ENCODE measurements at places on chromosomes 4 and X.

GRCh38 chrX:9786798-9787635 is 788 bp downstream of the SHROOM2 start:
- DNase-seq: no peak

DNA sequence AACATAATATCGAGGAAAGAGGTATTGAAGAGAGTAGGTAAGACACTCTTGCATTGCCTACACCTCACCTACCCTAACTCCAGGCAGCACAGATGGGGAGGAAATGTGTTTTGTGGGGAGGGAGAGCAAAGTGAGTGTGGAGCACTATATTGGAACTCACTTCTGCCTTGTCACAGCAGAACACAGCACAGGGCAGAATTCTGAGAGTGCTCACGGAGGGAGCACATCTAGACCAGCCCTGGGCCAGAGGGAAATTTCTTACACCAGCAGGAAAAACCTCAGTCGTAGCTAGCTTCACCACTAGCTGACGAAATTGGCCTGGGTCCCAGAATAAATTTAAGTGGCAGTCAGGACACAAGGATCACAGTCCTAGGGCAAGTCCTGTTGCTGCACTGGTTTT is 517.3 kb downstream of the TMA16 start:
- DNase-seq: no peak

DNA sequence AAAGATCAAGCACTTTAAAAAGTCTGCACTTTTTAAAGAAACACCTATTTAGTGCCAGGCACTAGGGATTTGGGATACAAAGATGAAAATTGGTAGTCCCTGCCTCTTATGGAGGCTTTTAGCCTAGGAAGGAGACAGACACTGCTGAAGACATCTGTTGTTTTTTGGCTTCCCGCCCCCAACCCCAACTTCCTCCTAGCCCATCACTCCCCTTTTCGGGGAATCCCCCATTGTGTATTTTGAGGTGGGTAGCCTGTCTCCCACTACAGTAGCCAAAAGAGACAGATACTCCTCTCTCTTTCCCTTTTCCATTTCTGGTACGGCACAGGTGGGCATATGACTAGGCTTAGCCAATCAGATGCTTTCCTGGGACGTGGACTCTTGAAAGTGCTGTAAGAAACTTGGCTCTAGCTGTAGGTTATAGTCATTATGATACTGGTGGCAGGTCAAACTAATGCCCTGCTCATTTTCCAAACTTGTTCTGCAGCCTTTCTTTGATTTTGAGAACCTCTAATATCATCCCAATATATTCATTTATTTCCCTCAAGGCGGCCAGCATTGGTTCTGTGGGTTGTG is 194.6 kb upstream of the RBPJ start:
- DNase-seq: no peak

DNA sequence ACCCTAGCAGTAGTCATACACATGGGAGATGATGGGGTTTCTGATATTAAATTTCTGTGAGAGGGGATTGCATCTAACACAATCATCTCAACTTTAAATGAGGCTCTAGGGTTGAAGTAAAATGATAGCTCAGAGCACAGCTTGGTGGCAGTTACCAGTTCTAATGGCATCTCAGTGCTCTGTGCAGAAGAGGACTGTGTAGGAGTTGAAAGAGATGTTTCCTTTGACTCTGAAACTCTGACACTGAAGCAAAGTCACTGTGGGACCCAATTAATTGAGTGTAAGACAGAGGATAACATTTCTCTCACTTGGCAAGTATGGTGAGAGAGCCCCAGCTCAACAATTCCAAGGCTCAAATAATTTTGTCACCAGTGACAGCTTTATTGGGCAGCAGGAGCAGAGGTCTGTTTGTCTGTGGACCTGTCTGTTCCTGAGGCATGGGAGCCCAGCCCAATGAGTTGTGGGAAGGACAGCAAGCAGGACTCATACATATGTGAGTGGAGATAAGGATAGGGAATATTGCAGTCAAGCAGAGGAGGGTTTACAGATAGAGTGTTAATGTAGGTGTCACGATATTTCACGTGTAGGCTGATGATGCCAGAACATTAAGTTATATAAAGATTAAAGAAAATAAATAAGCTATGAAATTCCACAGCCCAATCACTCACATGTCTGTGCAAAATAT is 76.7 kb upstream of the NAF1 start:
- DNase-seq: no peak

- DNase-seq: no peak
These were observed 23.3 kb downstream of the MAML3 start for GRCh38 chr4:140130677-140131076.

DNA sequence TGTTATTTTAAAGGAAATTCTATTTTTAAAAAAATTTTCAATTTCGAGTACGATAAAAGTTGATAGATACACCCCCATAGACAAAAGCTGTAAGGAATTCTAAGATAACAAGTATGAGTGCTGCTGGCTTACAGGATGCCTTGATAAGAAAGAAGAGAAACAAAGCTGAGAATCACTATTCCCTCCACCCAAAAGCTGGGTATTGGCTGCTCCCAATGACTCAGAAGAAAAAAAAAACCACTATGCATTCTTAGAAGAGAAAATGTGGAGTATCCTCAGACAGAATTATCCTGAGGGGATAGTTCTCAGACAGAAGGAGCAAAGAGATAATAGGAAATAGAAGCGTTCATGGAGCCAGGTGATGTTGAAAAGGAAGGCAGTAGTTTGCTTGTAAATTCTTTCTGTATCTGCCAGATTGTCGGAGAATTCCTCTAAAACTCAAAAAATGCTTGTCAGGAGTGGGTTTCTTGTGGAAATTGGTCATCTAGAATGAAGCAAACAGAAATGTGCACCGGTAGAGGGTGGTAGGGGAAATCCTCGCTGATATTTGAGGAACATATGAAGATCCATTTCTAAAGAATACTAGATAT is 217.5 kb upstream of the ADAMTS3 start:
- no peak for DNase-seq

- DNase-seq: no peak
These were observed 605.8 kb downstream of the SPOCK3 start for GRCh38 chr4:166628454-166628853.

DNA sequence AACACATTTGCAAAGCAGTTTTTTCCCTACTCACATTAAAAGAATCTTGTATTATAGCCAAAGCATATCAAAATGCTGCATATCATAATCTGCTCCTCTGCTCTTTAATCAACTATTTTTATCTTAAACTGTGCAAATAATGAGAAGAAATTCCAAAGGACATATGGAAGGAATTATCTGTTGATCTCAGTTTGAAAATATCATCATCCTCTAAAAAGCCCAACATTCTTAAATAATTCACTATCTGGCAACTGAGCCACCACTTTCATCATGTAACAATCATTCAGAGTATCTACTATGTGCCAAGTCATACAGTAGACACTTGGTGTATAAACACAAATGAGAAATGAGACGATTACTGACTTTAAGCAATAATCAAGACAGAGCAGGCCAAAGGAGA is 63.0 kb downstream of the PRSS12 start:
- DNase-seq: no peak

GRCh38 chrX:16745659-16746058 is 26.2 kb downstream of the SYAP1 start:
- peak; percentile 67 for DNase-seq

- no peak for DNase-seq
These were observed 14.0 kb upstream of the ADH5 start for GRCh38 chr4:99102634-99103033.

GRCh38 chrX:154038656-154039055 is 19.0 kb upstream of the IRAK1 start:
- no peak for DNase-seq

- no peak for DNase-seq
These were observed 50.5 kb upstream of the MAGEC3 start for GRCh38 chrX:141787655-141788054.

DNA sequence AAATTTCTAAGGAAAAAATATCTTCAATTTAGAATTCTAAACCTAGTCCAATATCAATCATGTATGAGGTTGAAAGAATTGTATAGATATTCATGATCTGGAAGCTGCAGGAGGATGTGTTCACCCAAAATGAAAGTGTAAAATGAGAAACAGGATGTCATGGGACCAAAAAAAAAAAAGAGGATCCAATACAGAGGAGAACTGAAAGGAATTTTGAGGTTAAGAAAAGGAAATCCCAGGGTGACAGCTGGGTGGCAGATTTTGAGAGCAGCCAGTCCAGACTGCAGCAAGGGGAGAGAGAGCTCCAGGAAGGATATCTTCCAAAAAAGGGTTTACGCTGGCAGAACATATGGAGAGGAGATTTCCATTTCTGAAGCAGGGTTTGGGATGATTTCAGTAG is 38.9 kb downstream of the TLR10 start:
- DNase-seq: no peak

- no peak for DNase-seq
These were observed 110.6 kb upstream of the ADAMTS3 start for GRCh38 chr4:72679666-72680065.

DNA sequence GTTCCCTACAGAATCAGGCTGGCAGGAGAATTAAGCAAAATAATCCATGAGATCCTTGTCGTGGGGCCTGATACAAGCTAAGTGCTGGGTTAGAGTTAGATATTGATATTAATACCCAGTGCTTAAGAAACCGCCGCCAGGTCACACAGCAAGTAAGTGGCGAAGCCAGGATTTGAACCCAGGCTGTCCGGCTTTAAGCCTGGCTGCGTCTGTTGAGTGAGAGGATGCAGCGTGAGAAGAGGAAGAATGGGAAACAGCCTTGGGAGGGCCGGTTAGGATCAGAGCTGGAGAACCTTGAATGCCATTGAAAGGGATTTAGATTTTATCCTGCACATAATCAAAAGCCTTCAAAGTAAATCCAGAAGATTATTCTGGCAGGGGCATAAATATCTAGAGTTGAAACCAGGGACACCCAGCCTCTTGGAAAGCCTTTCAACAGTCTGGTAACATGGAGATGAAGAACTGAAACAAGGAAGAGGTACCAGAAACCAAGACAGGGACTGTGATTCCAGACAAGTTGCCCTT is 64.8 kb upstream of the HELT start:
- DNase-seq: no peak

Data from NCI-H1092 treated with DMSO at 0.1 percent for 48 hours (cell line).